ENCODE measurements at places on chromosomes 12 and 14.

DNA sequence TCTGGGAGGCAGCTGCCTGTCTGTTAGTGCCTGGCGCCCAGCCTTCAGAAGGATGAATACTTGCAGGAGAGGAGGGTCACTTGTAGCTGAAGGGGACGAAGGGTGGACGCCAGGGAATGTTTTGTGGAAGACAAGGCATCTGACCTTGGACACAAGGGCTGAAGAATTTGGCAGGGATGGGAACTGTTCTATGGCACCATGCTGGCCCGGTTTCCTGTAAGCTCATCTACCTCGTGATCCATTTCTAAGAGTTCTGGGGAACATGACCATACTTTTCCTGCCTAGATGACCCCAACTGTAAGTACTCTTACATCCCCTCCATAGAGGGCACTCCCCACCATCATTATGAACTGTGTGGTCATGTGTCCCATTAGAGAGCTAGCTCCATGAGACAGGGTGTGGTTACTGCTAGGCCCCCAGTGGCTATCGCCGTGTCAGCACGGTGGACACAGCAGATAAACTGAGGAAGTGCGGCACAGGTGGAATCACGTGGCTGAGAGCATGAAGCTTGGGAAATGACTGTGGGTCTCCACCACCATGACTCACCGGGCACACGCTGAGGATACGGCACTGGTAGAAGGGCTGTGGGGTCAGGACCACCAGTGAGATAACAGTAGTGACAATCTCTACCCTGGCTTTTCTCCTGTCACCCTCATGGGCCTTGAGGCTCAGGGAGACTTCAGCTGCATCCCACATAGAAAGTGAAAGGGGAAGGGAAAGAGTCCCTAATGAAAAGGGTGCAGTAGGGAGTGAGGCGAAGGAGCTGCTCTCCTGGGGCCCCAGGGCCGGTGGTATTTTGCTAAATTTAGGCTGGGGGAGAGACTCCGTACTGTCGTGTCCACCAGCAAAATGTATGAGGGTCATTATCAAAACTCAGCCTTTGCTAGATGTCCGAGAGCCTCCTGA is 252.6 kb downstream of the FOXN3 start:
- DNase-seq: no peak

DNA sequence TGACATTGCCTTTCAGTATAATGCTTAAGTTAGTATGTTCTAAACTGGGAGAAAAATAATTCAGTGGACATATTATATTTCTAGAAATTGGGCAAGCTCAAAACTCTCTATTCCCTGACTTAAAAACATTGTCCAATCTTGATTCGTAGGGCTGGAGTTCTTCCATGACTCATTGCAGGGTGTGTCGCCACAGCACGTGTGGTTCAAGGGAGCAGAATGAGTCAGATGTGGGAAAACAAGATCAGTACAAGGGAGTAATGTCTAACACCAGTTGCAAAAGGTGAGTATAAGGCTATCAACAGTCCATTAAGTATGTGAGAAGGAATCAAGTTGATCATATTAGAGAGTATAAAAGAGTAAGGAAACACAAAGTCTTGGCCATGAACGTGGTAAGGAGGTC is 887.0 kb downstream of the TMTC2 start:
- DNase-seq: peak; percentile 14

DNA sequence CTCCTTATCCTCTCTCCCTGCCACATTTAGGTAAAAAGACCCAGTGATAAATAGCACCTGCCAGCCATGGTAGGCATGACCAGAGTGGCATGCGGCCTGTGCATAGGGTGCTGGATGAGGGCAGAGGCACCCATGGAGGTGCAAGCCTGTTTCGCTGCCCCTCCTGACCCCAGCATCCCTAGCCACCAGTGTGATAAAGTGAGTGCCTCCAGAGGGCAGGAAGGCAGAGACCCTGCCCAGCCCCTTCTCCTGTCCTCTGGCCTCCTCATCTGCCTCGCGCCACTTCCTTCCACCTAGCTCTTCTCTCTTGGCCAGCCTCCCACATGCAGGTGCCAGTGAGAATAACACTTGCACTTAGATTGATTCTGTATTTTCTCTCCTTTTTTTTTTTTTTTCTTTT is 108.3 kb upstream of the FUT8 start:
- no peak for DNase-seq

- no peak for DNase-seq
Observed at GRCh38 chr14:94307410-94307992, 14.4 kb upstream of the SERPINA10 start.

DNA sequence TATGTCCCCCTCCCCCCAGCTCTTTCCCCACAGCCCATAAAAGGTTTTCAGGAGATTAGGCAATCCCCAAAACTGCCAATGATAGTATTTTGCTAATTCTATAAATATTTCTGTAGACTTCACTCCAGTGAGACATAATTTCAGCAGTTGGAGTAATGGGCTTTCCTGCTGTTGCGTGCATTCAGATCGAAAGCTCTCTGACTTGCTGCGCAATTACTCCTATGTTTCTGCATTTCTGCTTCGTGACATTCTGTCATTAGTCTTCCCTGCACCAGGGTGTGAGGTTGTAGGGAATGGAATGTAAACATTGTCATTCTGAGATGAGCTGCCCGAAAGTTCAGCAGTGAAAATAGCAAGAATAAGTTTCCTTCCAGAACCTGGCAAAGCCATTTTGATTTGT is 58.2 kb downstream of the SAMD4A start:
- peak; percentile 54 for DNase-seq
